T follicular helper cell (primary cell): ENCODE measurements at places on chromosomes 6 and 20.

DNA sequence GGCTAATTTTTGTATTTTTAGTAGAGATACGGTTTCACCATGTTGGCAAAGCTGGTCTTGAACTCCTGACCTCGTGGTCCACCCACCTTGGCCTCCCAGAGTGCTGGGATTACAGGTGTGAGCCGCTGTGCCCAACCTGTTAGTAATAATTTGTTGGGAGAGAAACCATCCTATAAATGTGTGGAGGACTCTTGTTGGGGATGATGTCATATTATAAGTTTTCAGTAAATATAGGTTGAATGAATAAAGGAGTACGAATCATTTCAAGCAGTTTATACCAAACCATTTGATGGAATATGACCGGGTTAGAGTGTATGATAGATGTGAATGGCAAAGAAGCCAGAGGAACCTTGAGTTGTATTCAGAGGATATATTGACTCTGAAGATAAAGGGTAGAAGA lies 240.8 kb downstream of the SAMD5 start:
- DNase-seq: no peak

DNA sequence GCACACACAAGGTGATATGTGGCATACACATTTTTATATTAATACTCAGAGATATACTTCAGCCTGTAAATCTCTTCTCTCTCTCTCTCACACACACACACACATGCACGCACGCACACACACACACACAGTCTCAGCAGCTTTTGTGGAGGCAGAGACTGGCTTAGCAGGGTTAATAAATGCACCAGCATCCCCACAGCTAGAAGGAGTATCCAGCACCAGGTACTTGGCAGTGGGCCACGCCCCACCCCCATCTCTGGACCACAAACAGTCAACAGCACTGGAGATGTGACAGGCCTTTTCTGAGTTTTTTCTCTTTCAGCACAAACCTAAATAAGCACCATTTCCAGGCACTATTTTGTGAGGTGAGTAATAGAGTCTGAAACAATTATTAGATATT lies 47.3 kb upstream of the LRFN2 start:
- DNase-seq: no peak

GRCh38 chr20:60641879-60642447 lies 610.1 kb upstream of the CDH4 start:
- no peak for DNase-seq

DNA sequence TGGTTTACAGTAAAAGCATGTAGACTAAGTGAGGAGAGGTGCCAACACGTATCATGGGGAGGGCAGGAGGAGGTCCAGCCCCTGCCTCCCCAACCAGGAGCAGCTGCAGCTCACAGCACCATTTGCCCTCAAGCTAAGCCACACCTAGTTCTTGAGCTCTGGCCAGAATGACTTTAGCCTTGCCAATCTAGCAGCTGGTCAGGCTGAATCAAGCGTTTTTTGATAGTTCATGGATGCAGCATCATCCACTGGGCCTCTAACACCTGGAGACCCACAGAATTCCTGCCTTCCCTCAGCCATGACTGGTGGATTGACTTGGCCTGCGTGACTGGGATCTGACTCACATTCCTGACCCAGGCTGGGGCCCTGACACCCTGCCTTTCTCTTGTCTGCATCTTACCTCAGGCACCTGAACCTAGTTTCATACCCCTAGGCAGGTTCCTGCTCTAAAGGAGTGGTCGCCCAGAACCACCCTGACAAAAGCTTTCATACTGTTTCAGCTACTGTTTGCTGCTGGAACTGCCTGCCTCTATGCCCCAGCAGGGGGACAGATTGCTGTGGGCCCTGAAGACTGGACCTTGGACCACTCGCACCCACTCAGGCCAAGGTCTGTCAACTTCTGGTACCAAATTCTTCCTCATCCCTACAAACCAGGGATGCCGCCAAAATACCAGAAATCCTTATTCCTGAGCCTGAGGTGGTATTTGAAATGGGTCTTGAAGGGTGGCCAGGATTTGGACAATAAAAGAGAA lies 122.3 kb downstream of the QRSL1 start:
- no peak for DNase-seq

GRCh38 chr20:63539441-63540370 lies 2.5 kb upstream of the PTK6 start:
- DNase-seq: no peak

DNA sequence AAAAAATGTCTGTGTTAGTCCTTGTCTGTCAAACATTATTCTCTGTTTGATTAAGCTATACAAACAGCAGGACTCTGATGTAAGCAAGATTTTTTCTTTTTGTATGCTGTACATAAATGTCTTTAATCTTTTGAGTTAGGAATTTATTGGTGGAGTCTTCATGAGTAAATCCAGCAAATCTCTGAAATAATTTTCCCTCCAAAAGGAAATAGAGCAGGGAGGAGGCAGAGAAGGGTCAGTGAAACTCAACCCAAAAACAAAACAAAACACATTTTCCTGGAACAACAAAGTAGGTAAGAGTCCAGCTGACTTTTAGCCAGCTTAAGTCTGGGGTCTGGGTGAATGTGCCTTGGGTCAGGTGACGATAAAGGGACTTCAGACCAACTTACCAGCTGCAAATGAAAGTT lies 113.7 kb downstream of the FOXA2 start:
- DNase-seq: no peak

DNA sequence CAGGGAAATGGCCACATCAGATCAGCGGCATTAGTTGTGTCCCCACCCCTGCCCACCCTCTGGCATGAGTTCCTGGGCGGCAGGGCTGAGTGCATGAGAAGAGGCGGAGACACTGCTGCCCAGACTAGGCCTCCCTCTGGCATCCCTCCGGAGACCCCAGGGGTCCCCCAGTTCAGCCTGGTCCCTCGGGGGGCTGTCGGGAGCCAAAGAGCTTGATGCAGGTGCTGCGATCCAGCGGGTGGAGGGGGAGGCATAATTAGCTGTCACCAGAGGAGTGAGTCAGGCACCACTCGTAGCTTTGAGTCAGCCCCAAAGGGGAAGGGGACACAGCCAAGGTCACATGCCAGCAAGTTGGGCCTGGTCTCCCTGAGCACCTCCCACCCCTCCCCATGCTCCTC lies 34.5 kb downstream of the DLGAP4 start:
- DNase-seq: no peak

GRCh38 chr6:13038315-13038714 lies 290.0 kb downstream of the TBC1D7 start:
- no peak for DNase-seq
